ENCODE measurements at places on chromosomes 12 and 14. TPM values are rescaled to one million over a fixed set of nuclear protein-coding genes. Genes with fewer than 3 reads are reported as not detected.

SCNN1A gene
- not detected for total RNA-seq

CELA1 gene
- not detected for total RNA-seq

SMCO2 gene
- total RNA-seq, result 0.46 TPM

LRFN5 gene
- 108 TPM for total RNA-seq

SSTR1 gene
- total RNA-seq, result 14.3 TPM

TSHR gene
- total RNA-seq, result 0.92 TPM

SLC22A17 gene
- 389 TPM for total RNA-seq

EID3 gene
- 6.5 TPM for total RNA-seq

KLC1 gene
- total RNA-seq, result 465 TPM

C14orf39 gene
- 0.92 TPM for total RNA-seq

RNASE1 gene
- total RNA-seq, result 13.1 TPM

PAPLN gene
- total RNA-seq, result 1.4 TPM

ELK3 gene
- 5.5 TPM for total RNA-seq

ADCY4 gene
- total RNA-seq, result 3.2 TPM

MYH6 gene
- under 0.01 TPM for total RNA-seq

WASHC3 gene
- total RNA-seq, result 51.2 TPM

LALBA gene
- not detected for total RNA-seq

PTPRB gene
- total RNA-seq, result 10.1 TPM
